ENCODE measurements at places on chromosomes 2 and 18.

GRCh38 chr2:196473617-196474016 is 165.9 kb upstream of the CCDC150 start:
- DNase-seq = no peak

DNA sequence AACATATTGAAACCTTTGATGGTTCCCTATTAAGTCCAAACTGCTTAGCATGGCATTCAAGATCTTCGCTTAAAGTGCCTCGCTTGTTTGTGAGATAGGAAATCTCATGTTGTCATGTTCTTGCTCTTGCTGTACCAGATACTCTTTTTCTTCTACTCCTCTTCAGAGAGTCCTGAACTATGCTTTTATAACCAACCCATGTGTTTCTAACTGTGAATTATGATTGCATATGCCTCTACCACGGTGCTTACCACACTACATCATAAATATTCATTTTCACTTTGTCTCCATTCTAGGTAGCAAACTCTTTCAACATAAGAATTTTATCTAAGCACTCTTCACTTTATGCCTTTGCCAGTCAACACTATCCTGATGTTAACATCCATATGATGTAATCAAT is 23.6 kb downstream of the STAT4 start:
- DNase-seq = no peak

- no peak for DNase-seq
These were observed 35.0 kb downstream of the PRKRA start for GRCh38 chr2:178415979-178416378.

DNA sequence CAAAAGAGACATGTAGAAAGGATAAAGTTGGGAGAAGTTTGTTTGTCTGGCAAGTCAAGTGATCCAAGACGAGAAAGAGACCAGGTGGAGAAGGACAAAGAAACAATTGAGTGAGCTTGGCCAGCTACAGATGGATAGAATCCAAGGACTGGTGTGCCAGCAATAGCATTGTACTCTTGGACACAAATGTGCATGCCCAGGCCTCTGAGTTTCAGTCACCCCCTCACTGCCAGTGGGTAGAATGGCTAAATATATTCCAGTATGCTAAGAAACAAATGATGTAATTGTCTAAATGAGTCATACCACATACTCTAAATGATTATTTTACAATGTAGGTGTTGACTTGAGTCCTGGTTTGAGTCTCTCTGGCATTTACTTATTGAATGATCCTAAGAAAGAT is 881.3 kb downstream of the LRRTM4 start:
- DNase-seq = no peak

- DNase-seq = no peak
These were observed 503.2 kb upstream of the CNTNAP5 start for GRCh38 chr2:123521854-123522253.

DNA sequence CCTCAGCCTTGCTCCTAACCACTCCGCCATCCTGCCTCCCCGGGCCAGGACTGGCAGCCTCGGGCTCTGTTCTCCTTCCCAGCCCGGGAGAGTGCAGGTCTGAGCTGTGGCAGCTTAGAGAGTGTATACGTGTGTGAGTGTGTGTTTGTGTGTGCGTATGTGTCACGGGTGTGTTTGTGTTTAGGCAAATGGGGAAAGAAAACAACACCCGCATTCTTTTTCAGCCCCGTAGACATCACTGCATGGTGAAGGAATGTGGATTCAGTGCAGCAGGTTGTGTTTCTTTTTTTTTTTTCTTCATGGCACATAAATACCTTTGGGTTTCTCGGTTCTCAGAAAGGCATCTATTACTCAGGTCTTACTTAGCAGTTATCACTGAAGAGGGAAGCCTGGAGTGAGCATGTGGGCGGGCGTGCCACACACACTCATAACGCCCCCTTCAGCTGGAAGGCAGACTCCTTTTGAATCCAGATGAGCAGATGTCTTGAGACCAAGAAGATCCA is 44.2 kb downstream of the GLI2 start:
- DNase-seq = no peak

DNA sequence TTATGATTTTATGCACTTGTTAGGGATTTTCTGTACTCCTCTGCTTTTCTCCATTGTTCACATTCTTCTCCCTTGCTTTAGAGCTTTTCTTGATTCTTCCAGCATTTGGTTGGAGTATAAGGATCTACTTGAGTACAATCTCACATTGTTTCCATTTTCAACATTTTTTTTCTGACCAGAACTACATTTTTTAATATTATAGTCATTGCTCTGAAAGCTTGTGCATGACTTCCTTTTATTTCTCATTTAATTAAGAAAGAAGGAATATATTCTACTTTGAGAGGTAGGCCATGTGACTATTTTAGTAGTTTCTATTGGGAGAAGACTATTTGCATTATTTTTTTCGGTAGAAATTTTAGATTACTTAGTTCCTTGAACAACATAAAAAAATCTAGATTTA is 200.4 kb downstream of the TMEM247 start:
- DNase-seq = no peak

DNA sequence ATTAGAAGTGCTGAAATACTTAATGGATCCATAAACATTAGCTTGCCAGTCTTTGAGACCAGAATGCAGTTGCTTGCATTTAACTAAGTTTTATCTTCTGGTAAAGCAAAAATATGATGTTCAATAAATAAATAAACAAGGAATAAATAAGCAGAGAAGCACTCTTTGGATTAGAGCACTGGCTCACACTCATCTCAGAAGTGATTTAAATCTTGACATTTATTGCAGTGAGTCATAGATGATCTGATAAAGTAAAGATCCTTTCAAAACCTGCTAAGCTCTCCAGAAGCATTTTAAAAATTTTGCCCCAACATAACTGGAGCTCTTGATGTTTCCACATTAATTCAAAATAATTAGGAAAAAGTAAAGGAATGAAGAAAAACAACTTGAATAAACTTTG is 66.8 kb downstream of the KYNU start:
- DNase-seq = no peak

- peak; percentile 19 for DNase-seq
These were observed 167.4 kb upstream of the RAB6C start for GRCh38 chr2:129812071-129812470.

- DNase-seq = no peak
These were observed 87.5 kb upstream of the ST3GAL5 start for GRCh38 chr2:85976106-85976920.

DNA sequence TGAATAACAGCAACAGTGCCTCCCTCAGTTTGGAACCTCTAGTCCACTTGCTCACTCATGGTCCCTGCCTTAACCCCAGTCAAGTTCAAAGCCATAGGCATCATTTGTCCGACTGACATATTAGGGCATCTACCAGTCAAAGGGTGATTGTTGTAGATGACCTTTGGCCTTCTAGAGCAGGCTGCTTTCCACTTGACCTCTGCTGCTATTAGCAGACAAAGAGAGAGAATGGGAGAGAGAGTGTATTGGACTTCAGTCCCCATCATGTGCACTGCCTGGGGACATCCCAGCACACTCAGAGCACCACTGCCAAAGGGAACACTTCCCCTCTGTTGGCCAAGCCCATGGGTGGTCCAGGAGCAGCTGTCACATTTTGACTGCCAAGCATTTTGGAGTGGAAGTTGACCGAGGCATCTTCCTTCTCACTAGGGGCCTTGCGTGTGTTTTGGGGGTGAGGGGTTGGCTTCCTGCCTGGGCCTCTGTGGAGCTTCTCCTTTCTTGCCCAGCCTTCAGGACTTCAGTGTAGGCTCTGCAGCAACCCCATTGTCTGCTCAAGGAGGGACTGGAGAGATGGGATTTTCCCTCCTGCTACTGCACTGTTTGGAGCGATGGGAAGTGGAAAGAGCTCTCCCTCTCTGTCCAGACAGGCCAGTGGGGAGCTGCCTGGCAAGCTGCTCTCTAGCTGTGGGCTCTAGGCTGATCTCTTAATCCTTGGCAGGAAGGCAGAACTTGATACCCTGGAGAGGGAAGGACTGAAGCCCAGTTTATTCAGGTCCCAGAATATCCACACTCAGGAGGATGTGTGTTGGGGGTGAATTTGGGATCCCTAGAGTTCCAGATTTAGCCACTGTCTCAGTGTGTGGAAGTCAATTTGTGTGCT is 68.1 kb downstream of the TMEM247 start:
- no peak for DNase-seq

DNA sequence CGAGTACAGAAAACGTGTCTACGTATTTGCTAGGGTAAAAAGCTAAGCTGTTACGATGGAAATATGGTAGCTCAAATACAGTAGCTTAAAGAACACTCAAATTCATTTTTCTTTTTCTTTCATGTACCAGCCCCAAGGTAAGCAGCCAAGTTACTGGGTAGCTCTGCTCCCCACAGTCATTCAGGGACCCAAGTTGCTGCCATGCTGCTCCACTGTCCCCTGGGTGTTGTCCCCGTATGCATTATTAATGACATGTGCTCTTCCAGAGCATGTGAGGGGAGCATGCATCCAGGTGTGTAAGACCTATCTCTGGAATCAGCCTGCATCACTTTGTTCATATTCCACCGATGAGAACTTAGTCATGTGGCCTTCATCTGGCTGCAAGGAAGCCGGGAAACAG is 105.1 kb upstream of the SP3 start:
- no peak for DNase-seq

DNA sequence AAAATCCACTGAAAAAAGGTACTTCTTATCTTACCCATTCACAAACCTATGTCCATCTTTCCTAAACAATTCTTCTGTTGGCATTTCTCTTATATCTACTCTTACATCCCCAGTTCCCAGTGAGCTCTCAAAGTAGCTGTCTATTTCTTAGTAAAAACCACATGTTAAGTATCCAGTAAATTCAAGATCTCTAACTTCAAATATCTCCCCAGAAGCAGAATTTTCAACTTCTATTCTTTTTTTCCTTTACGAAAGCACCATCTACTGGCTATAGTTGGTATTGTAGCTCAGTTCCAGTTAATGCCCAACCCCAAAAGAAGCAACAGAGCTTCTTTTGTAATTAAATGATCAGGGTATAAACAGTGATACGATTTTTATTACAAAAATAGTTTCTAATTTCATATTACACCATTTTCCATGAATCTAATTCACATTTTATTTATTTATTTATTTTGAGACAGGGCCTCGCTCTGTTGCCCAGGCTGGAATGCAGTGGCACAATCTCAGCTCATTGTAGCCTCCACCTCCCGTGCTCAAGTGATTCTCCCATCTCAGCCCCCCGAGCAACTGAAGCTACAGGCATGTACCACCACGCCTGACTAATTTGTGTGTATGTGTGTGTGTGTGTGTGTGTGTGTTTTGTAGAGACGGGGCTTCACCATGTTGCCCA is 28.5 kb downstream of the HRH4 start:
- DNase-seq = no peak

DNA sequence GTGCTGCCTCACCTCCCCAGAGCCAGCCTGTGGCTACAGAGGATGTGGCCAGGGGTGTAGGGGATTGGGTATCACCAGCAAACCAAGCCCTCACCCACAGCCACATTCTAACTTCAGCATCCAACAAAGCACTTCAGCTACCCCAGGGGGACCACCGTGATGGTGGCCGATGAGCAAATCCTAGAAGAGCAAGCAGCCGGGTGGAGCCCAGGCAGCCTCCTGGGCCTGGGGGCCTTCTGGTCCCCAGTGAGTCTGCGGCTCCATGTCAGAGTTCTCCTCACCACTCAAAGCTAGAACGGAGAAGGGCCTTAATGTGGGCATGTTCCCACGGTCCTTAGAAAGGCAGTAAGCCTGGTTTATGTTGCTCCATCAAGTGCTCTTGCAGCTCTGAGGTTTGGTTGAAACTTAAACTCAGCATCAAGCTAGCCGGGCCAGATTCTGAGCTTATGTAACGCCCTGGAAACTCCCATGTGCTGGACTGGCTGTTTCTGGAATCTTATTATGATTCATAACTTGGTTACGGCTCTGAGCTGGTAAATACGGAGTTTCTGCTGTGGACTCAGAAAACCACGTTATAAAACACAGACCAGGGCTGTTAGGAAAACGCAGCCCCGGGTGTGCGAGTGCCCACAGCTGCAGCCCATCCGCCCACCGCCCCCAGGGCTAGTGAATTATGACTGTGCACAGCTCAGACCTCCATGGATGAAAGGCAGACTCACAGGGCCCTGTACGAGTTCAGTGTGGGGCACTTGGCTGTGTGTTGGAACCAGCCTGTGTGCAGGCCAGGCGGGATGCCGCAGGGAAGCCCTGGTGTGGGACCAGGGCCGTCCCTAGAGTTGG is 99.8 kb downstream of the SEPTIN10 start:
- DNase-seq = peak; percentile 78

DNA sequence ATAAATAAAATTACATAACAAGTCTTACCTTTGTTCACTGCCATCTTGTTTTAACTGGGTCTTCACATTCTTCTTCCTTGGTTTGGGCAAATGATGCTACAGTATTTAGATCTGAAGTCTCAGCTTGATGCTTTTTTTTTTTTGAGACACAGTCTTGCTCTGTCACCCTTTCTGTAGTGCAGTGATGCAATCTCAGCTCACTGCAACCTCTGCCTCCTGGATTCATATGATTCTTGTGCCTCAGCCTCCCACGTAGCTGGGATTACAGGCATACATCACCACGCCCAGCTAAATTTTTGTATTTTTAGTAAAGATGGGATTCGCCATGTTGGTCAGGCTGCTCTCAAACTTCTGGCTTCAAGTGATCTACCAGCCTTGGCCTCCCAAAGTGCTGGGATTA is 53.2 kb upstream of the MAT2A start:
- no peak for DNase-seq

DNA sequence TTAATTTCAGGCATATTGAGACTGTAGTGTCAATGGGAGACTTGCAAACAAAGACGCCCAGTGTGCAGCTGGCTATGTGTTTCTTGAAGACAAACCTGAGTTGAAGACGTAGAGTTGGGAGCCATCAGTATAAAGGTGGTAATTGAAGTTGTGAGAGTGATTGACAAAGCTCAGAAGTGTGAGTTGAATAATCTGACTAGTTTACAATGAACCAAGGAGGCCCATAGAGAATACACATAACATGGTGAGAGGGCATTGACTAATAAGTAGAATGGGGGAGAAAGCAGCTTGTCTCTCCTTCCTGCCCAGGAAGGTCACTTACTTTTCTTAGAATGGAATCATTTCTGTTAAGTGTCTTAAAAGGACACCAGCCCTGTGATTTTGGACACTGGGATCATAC is 14.1 kb downstream of the SP110 start:
- no peak for DNase-seq

DNA sequence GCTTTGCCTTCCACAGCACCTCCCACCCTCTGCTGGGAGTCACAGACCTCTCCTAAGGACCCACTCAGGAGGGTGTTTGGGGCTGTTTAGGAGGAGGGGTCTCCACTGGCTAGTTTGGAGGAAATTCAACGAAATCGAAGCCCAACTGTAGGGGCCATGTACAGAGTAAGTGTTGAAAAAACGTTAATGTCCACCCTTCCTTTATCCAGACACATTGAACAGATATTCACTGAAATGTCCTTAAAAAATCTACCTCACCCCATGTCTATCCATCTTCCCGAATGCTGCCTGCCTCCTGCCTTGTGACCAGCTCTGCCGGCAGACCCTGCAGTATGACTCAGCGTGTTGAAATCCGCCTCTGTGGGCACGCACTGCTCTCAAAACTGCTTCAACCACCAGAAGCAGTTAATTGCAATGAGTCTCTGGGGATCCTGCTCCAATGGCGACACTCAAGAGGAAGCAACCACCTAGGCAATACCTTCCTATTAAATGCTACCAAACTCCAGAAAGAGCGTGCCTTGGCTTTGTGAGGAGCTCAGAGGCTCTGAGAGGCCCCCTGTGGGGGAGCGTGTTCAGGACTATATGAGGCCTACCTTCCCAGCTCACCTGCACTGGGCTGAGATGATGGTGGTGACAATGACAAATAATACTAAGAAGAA is 61.4 kb upstream of the RTN4 start:
- DNase-seq = no peak
